Activated CD8-positive, alpha-beta memory T cell treated with anti-CD3 and anti-CD28 coated beads for 36 hours (primary cell): ENCODE measurements at places on chromosomes 4 and X. TPM values are rescaled to one million over a fixed set of nuclear protein-coding genes. Genes with fewer than 3 reads are reported as not detected.

USP26 gene
- total RNA-seq: not detected

PABPC1L2B gene
- not detected for total RNA-seq

SPANXC gene
- not detected for total RNA-seq

GPR119 gene
- not detected for total RNA-seq

FSTL5 gene
- not detected for total RNA-seq

PLXNB3 gene
- 0.63 TPM for total RNA-seq

TCP11X2 gene
- total RNA-seq: not detected

DMRTC1B gene
- not detected for total RNA-seq

TEX11 gene
- total RNA-seq: not detected

SPANXB1 gene
- total RNA-seq: not detected

PLAC1 gene
- total RNA-seq: not detected

ZRSR2 gene
- total RNA-seq: 11.0 TPM

CXorf49 gene
- not detected for total RNA-seq

ZGRF1 gene
- total RNA-seq: 32.2 TPM

TMEM271 gene
- total RNA-seq: not detected

HS3ST1 gene
- not detected for total RNA-seq

VCX gene
- total RNA-seq: not detected

SHROOM4 gene
- total RNA-seq: not detected

SPACA5 gene
- total RNA-seq: not detected

TCEAL2 gene
- total RNA-seq: not detected

IRS4 gene
- not detected for total RNA-seq

GC gene
- not detected for total RNA-seq

GAGE2A gene
- not detected for total RNA-seq

PDGFC gene
- not detected for total RNA-seq

FGG gene
- total RNA-seq: not detected

TEX13C gene
- total RNA-seq: not detected

PRKG2 gene
- 0.06 TPM for total RNA-seq

CT45A3 gene
- total RNA-seq: not detected

GSX2 gene
- total RNA-seq: not detected

LIMCH1 gene
- total RNA-seq: not detected

IL15 gene
- 0.65 TPM for total RNA-seq

CYSLTR1 gene
- total RNA-seq: 0.34 TPM

CT45A2 gene
- not detected for total RNA-seq

LIN54 gene
- total RNA-seq: 24.7 TPM

NOA1 gene
- total RNA-seq: 23.7 TPM

GYPB gene
- total RNA-seq: not detected

PPP2R2C gene
- total RNA-seq: not detected

PAGE2 gene
- not detected for total RNA-seq

HSPA4L gene
- 0.89 TPM for total RNA-seq

CFAP99 gene
- total RNA-seq: not detected

ITGB1BP2 gene
- 4.6 TPM for total RNA-seq

FGB gene
- total RNA-seq: not detected

ZNF157 gene
- total RNA-seq: 0.96 TPM

TASL gene
- 1.2 TPM for total RNA-seq

SLC6A8 gene
- total RNA-seq: 0.63 TPM

SSX4 gene
- not detected for total RNA-seq
